Activated CD4-positive, alpha-beta T cell treated with anti-CD3 and anti-CD28 coated beads, Interleukin-2, Interleukin-4, amounts not matched to agents 100 ng/mL and 50 ng/mL, durations not matched to agents 16 hours and 8 hours (primary cell): ENCODE measurements at places on chromosomes 1 and 21.
A peak's percentile ranks its signal among the peaks of the same experiment; 100 is the strongest.

- DNase-seq: no peak
Observed at GRCh38 chr21:24894324-24894723, 713.0 kb downstream of the MRPL39 start.

DNA sequence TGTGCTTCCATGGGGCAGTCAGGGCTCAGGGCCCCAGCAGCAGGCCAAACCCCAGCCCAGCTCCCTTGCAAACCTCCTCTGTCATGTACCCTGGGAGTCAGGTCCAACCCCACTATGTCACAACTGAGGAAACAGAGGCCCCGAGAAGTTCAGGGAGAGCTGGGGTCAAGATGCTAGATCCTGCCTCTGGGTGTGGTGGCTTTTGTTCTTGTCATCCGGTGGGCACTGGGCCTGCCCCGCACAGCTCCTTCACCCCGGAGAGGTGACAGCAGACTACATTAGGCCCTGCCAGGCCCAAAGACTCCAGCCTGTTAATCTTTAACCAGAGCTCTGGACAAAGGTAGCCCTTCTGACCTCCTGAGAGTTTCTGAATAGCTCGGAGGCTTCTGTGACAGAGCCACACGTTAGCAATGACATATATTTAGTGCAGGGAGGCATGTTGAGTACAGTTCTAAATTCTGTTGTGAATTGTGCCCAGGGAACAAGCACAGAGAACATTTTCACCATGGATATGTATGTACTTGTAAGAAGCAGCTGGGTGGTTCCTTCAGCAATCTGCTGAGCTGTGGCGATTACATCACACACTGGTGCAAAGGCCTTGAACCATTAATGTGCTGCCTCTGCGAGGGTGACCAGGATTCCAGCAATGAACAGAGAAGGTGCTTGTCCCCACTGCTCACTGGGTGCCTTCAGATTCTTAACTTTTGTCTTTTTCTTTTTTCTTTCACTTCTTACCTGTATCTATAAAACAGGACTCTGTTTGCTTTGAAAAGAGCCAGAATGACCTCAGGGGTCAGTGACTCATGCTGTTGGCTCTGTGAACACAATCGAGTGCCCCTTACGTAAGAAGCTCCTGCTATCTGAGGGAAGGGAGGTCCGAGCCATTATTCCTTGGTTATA, 102.8 kb downstream of the RHOU start:
- DNase-seq: no peak

DNA sequence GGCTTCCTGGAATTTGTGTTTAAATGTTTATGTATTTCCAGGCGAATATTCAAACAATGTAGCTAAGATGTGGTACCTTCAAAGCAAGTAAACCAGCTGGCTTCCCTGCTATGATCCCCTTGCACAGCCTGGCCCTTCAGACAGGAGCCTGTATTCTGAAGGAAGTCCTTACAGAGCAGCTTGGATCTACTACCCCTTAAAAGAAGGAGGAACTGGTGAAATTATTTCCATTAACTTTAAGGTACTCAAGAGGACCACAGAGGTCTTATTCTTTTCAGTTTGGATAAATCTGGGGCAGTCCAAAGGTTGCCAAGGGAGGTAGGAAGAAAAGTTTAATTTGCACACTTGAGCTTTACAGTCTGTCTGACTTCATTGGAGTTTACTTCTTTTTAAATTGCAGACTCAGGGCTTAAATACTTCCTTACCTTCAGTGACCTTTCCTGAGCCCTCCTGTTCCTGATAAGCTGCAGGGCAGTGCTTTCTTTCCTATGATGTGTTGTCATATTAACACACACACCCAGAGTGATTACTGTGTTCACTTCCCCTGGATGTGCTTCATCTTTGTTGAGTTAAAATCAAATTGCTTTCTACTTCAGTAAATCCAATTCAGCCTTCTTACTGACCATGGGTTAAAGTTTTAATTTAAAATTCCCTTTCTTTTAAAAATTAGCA, 40.5 kb downstream of the DISC1 start:
- no peak for DNase-seq

- DNase-seq: no peak
Observed at GRCh38 chr1:32872192-32872460, 1.4 kb upstream of the FNDC5 start.

- peak; percentile 64 for DNase-seq
Observed at GRCh38 chr1:156684227-156684782, 7.1 kb upstream of the NES start.

- no peak for DNase-seq
Observed at GRCh38 chr1:204475656-204476432, 18.8 kb downstream of the PIK3C2B start.

DNA sequence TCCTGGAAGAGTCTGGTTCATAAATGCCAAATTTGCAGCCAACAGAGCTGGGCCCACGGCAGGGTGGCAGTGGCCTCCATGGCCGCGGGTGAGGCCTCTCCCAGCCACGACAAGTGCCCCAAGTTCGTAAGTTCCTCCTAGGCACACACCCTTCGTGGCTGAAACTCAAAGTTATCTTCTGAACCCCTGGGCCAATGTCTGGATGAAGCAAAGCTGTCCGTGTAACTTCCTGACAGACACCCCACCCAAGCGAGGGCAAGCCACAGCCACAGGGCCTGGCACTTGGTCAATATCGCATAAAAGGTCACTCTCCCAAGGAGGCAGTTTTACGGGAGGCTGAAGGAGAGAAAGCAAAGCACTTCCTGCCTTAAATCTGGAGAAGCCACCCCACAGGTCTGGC, 27.8 kb upstream of the GPR153 start:
- no peak for DNase-seq

DNA sequence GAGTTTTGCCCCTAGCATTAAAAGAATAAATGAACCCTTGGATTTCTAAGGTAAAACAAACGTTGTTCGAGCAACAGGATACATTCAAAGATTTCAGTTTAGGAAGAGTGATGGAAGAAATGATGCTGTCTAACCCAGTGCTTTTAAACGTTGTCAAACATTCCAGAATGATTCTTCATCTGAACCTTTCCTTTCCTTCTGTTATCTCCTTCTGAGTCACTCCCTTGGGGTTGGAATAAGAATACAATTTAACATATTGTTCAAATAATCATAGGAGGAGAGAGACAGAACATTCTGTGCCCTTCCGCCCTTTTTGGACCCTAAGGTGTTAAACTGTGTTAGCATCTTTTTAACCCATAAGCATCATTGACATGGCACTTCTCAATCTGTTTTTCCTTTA, 61.1 kb upstream of the RCOR3 start:
- DNase-seq: no peak

GRCh38 chr1:10196976-10197375, 13.4 kb upstream of the KIF1B start:
- no peak for DNase-seq

DNA sequence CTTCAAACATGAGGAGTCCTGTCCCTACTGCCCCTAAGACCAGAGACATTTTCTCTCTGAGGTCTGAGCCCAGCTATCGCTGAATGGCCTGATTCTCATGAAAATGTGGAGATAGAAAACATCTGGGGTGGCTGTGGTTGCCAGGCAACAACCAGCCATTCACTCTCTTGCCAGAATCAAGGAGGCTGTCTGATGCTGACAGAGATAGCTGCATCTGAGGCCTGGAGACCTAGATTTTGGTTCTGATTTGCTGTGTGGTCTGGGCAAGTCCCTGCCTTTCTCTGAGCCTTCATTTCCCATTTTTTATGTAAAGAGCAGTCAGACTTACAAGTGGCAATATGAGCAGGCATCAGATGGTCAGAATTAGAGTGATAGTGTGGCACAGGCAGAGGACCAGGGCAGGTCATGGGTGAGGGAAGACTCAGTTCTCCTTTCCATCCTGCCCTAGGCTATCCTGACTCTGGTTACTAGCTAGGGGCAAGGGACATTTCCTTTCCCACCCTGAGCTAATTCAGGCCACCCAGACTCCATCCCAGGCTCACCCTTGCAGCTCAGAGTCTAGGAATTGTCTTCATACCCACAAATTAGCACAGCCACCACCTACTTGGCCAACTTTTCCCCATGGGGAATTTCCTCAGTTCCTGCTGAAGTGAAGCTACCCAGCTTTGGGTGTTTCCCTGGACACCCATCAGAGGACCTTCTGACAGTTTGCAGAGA, 20.0 kb upstream of the RNF19B start:
- DNase-seq: peak; percentile 74

DNA sequence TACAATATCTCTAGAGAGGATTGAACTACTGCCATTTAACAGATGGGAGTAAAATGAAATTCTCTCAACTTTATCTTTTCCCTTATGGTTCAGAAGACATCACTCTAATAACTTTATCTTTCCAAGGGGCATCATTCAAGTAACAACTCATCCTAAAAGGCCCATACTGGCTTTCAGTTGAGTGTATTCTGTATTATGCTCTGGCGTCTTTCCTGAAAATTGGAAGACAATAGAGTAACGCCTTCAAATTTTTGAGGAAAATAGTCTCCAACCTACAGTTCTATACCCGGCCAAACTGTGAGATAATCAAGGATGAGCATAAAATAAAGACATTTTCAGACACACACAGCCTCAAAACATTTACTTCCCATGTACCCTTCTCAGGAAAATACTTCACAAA, 103.3 kb downstream of the RERE start:
- DNase-seq: no peak

GRCh38 chr1:57124170-57124569, 158.4 kb upstream of the C8B start:
- no peak for DNase-seq

DNA sequence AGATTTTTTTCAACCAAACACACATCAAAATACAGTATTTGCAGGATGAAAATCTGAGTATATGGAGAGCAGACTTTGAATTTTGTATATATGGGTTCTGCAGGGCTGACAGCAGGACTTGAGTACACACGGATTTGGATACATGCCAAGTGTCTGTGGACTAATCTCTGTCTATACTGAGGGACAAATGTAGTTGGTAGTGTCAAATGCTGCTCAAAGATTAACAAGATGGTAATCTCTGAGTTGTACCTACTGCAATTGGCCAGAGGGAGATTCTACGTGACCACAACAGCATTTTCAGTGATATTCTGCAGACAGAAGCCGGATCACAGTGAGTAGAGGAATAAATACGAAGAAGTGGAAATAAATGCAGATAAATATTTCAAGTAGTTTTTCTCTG, 43.4 kb downstream of the SHCBP1L start:
- no peak for DNase-seq
